ENCODE measurements at places on chromosomes 4 and X.

DNA sequence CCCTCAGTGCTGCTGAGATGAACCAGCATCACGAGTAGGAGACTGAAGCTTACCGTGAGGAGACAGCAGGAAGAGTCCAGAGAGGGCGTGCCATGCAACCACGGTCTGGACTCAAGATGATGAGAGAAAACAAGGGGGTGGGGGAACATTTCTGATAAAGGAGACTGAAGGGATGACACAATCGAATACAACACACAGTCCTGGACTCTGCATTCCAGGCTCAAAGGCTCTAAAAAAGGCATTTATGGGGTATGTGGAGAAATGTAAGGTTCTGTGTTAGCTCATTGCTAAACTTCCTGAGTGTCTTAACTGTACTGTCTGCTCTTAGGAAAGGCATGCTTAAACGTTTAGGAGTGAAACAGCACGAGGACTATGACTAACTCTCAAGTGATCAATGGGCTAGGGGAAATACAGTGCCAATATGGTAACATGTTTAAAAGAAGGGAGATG lies 20.6 kb upstream of the IRAK1 start:
- DNase-seq, result peak; percentile 74

DNA sequence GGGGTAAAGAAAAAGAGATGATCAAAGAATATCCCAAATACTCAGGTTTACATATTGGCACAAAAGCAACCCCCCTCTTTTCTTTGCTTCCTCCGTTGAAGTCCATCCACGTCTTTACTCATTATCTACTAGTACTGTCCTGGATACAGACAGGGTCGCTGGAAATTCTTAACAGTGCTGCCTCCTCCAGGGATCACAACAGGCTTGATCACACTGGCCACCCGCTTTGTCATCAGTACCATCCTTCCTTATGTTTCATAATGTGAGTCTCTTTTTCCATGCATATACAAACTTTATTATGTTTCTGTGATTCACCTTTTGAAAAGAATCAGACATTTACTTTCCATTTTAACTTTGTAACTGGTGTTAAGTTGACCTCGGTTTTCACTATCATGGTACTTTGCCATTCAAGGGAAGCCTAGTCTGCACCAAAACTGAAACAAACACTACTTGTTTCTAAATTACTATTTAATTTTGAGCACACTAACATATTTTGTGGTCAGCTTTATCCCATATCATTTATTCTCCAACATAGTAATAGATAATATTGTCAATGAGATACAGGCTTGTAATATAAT lies 387.5 kb upstream of the PPP1R2C start:
- DNase-seq, result no peak

DNA sequence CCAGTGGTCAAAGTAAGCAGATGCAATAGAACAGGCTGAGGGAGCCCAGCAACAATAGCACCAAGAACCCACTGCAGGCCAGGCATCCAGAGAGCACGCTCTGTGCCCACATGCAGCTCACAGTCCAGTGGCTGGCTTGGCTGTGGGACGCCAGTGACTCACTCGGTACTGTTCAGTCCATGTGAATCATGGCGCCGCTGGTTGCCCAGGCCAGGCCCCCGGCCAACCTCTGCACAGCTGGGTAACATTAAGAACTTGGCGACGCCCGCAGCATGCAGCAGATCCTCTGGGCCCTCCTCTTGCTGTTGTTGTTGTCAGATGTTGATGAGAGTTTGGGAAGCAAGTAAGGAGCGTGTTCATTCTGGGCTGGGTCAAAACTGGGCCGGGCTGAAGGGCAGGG lies 60.5 kb downstream of the MSX1 start:
- DNase-seq, result no peak

GRCh38 chrX:52933976-52934703 lies 24.2 kb downstream of the FAM156A start:
- DNase-seq, result no peak

DNA sequence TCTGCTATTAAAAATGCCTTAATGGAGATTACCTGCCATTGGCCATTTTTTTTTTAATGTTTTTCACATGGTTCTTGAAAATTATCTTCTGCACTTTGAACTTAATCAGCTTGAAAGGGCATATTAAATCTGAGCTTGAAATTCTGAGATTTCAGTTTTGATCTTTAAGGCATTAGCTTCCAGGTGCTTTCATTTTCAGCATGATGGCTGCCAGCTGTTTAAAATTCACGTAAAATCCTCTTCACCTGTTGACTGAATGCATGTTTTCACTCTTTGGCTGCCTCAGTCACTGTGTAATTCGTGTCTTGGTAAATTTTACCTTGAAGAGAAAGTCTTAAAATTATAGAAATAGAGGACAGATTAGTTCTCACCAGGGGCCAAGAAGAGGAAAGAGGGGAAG lies 39.6 kb downstream of the SMAD1 start:
- no peak for DNase-seq

GRCh38 chr4:140103676-140104075 lies 50.3 kb downstream of the MAML3 start:
- DNase-seq, result peak; percentile 80

DNA sequence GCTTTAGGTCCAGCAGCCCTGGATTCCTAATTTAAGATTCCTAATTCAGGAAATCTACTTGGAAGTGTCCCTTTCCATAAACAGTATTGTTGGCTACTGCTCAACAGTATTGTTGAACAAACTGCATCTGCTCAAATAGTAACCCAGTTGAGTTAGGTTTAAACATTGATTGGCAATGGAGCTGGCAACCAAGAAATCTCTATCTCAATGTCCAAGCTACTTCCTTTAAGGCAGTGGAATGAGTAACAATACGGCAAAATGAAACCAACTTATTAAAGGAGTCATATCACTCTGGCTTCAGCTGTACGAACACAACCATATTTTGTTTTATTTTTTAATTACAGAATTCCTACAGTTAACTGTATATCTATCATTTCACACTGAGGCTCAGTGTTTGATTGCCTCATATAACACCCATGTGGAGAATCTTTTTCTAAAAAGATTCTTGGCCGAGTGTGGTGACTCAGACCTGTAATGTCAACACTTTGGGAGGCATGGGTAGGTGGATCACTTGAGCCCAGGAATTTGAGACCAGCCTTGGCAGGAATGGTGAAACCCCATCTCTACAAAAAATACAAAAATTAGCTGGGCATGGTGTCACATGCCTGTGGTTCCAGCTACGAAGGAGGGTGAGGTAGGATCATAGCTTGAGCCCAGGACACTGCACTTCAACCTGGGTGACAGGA lies 71.7 kb upstream of the IL13RA1 start:
- peak; percentile 45 for DNase-seq

- no peak for DNase-seq
Observed at GRCh38 chr4:15711762-15712161, 8.9 kb downstream of the BST1 start.

GRCh38 chrX:6024204-6024603 lies 204.5 kb downstream of the NLGN4X start:
- peak; percentile 78 for DNase-seq

DNA sequence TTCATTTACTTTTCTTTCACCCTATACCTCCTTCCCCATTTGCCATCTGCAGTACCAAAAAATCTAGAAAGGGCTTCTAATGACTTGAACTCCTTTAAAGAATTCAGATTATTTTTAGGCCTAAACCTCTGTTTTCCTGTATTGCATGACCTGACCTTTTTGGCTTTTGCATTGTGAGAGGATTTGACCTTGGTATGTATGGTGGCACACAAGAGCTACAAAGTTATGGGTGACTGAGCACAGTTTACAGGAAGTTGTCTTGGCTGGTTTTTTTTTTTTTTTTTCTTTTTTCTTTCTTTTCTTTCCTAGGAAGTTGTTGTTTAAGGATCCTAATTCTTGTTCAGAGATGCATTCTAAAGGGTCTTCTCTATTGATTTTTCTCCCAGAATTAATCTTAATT lies 32.0 kb upstream of the MTMR8 start:
- DNase-seq, result no peak

DNA sequence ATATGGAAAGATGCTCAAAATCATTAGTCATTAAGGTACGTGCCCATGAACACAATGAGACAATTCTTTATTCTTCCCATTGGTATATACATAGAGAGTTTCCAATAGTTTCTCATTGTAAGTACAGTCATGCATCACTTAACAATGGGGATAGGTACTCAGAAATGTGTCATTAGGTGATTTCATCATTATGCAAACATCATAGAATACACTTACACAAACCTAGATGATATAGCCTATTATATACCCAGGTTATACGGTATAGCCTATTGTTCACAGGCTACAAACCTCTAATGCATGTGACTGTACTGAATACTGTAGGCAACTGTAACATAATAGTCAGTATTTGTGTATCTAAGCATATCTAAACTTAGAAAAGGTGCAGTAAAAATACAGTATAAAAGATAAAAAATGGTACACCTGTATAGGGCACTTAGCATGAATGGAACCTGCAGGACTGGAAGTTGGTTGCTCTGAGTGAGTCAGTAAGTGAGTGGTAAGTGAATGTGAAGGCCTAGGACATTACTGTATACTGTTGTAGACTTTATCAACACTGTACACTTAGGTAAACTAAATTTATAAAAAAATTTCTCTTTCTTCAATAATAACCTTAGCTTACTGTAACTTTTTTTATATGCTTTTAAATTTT lies 49.6 kb downstream of the KLHL13 start:
- DNase-seq, result no peak

DNA sequence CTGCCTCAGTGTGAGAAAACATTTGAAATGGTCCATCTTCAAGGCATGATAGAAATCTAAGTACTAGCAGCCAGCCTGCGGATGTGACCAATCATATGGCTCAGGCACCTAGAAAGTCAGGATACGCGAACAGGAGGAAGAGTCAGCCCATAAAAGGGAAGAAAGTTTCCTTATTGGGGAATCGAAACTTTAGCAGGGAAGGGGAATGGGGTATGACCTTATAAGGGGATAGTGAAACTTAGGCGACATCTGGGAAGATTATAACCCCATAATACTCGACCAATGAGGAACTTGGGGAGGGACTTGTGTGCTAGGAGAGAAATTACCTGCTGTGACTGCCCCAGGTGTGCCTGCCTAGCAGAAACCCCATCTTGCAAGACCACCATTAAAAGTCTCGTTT lies 26.2 kb upstream of the PYURF start:
- no peak for DNase-seq

DNA sequence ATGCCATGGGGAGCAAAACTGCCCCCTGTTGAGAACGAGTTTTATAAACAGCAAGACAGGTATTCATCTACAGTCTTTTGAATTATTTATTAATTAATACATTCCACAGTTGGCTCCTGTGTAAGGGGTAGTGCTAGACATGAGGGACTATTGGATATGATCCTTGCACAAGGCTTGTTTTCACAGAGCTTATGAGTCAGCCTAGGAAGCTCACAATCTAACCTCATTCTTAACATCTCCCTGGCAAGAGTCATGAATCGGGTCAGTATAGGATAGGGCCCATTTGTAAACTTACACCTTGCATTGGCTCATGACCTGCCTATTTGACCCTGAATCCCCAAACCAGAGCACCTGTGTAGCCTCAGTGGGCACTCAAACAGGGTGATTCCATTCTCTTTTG lies 209.1 kb upstream of the HCCS start:
- DNase-seq, result peak; percentile 61

GRCh38 chrX:17654116-17654515 lies 83.2 kb upstream of the SCML1 start:
- no peak for DNase-seq

DNA sequence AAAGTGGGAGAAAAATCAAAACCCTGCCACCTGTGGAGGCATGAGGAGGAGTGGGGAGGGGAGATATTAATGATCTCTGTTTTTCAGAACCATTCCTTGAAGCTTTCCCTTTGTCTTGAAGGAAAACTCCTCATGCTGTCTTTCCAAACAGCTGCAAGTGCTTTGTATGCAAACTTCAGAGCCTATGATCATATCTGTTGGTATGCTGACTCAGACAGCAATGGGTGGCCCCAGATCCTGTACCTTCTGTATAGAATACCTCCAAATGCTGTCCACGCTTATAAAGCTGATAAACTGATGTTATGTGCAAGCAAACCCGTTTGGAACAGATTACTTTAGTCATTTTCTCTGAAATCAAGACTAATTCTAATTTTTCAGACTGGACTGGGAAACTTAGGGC lies 31.9 kb downstream of the BMP15 start:
- DNase-seq, result no peak

- DNase-seq, result peak; percentile 66
Observed at GRCh38 chrX:119655125-119655524, 37.8 kb downstream of the SEPTIN6 start.

DNA sequence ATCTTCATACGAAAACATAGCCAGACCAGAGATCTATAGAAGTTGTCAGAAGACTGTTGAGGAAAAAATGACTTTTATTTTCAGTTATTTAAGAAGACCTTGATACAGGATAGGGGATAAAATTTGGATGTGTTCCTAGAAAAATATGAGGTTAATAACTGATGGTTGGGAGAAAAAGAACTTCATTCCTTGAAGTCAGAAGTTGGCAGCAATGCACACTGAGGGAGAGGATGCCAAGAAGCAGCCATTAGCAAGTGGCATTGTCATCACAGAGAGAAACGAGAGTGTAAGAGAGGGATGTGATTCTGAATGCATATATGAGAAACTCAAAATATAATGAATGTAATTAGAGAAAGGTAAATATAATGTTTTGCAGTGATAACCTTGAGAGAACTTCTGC lies 382.1 kb upstream of the EPHA5 start:
- DNase-seq, result peak; percentile 8

All from fibroblast of skin of right biceps (primary cell).